Right lung (tissue), 10 donors: ENCODE measurements at places on chromosomes 16 and 17. TPM values are rescaled to one million over a fixed set of nuclear protein-coding genes. Genes with fewer than 3 reads are reported as not detected.

- no peak for DNase-seq
Observed at GRCh38 chr17:59427425-59427921, 96.0 kb downstream of the YPEL2 start.

DNA sequence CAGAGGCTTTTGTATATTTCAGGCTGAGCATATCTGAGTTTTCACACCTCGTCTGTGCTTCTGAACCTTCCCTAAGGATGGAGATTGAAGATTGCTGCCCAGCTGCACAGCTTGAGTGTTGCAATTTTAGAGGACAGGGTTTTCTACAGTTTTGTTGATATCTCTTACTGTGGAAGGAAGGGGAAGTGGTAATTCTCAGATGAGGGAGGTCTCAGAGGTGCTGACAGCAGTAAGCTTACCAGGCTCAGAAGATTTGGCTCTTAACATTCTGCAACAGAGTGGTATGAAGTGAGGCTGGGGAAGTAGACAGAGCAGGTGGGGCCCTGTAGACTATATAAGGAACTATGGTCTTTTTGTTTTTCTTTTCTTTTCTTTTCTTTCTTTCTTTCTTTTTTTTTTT is 45.8 kb upstream of the ARHGAP17 start:
- no peak for DNase-seq

DNA sequence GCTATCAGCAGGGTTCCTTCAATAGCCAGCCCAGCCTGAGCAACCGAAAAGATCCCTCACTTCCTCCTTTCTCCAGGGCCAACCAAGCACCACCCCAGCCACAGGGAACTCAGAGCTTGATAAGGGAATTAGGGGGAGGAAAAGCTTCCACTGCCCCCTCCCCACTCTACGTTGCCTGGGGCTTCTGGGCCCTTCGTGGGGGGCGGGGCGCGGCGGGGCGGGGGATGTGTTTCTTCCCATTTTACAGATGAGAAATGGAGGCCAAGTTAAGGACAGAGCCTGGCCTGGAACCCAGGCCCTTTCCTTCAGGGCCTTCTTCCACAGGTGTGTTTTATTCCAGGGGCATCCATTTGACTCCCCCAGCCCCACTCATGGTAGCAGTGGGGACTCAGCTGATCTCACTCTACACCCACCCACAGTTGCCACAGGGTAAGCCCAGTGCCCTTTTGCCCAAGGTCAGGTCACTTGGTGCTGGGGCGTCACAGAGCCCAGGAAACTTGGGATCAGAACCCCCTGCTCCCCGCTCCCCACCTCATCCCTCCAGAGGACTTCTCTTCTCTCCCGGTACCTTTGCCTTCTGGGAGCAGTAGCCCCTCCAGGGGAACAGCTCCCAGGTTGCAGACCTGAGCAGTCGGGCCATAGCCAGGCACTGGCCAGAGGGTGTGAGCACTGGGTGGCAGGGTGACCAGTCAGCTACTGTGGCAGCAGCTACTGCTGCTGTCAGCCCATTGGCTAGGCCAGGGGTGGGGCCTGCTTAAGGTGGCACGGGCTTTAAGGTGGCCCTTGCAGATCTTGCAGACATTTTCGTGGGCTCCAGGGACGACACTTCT is at the start of gene LDHD:
Gene LDHD, minus strand, starts transcription at position 700 of the 830 bp plus-strand sequence. Its CDS starts 60 bp downstream, at position 640.
- no peak for DNase-seq

GRCh38 chr16:85765211-85765610 is 14.3 kb upstream of the C16orf74 start:
- no peak for DNase-seq

Gene QRICH2
- polyA plus RNA-seq = 6.2 TPM

Gene SYCE1L
- polyA plus RNA-seq = 4.3 TPM

Gene RNF157
- 8.6 TPM for polyA plus RNA-seq
